Hepatocyte (in vitro differentiated cells): ENCODE measurements at places on chromosomes 12 and 14. TPM values are rescaled to one million over a fixed set of nuclear protein-coding genes. Genes with fewer than 3 reads are reported as not detected.

Gene GLT1D1
- total RNA-seq, result 0.92 and 1.8 TPM in 2 replicates

DNA sequence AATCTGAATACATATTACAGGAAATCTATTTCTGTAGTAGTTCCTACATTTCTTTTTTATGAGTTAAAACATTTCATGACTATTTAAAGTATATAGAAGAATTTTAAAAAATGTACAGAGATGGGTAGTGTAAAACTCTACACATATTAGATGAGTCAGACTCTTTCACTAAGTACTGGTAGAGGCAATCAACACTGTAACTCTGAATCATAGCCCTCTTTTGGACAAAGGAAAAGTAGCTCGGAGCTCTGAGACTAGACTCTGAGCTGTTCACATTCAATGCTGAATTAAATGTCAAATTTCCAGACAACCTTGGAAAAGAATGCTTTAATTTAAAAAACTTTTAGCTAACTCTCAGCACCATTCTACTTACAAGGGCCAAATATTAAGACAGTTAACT is 3.4 kb downstream of the PTCSC3 start:
- H3K27me3 ChIP-seq, result peaks cover 8% of the 10 kb centered on the region
- DNase-seq, result no peak
- no peaks in the 10 kb centered on the region for H3K36me3 ChIP-seq
- no peak overlapping the region for H3K27ac ChIP-seq
- no peaks in the 10 kb centered on the region for H3K4me1 ChIP-seq

GRCh38 chr12:111693818-111694217 is 8.0 kb downstream of the ACAD10 start:
- H3K4me3 ChIP-seq, result no peak overlapping the region
- no peaks in the 10 kb centered on the region for H3K4me1 ChIP-seq
- no peak overlapping the region for H3K27ac ChIP-seq
- no peak for DNase-seq
- H3K27me3 ChIP-seq, result no peaks in the 10 kb centered on the region

- no peaks in the 10 kb centered on the region for H3K27me3 ChIP-seq
- H3K4me3 ChIP-seq, result no peak overlapping the region
Observed at GRCh38 chr14:49962621-49963020, 69.7 kb downstream of the ARF6 start.

GRCh38 chr12:104360983-104361707 is 57.6 kb downstream of the EID3 start:
- H3K36me3 ChIP-seq, result no peaks in the 10 kb centered on the region
- H3K4me1 ChIP-seq, result no peaks in the 10 kb centered on the region
- H3K4me3 ChIP-seq, result no peak overlapping the region
